ENCODE measurements at places on chromosomes 12 and 14.

- no peak for DNase-seq
Observed at GRCh38 chr12:4856596-4856995, 53.1 kb upstream of the KCNA1 start.

GRCh38 chr12:1851151-1851701 is 30.9 kb downstream of the LRTM2 start:
- no peak for DNase-seq

GRCh38 chr14:41606532-41607303 is at the start of gene LRFN5:
TSS of gene LRFN5 (plus strand) at chr14:41606876.
- DNase-seq, result no peak

GRCh38 chr14:87066221-87066817 is 926.7 kb downstream of the GALC start:
- no peak for DNase-seq

GRCh38 chr12:50936821-50937530 is 15.4 kb upstream of the HIGD1C start:
- no peak for DNase-seq

GRCh38 chr12:47021298-47021697 is 58.1 kb upstream of the PCED1B start:
- no peak for DNase-seq

DNA sequence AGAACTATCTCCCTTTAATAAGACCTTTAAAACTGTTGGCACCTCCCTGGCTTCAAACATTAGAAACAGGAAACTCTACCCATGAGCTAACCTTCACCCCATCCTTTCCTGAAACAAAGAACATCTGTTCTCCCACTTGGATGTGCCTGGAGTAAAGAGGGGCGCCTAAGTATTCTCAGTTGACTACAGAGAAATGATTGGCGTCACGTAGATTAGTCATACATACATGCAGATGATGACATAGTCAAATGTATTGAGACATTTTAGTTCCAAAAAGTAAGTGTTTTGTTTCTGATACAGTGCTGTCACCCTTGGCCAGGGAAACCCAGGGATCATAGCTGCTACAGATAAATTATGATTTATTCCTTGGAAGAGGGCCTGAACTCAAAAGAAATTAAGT is 260.0 kb upstream of the PLEKHG7 start:
- DNase-seq, result no peak

DNA sequence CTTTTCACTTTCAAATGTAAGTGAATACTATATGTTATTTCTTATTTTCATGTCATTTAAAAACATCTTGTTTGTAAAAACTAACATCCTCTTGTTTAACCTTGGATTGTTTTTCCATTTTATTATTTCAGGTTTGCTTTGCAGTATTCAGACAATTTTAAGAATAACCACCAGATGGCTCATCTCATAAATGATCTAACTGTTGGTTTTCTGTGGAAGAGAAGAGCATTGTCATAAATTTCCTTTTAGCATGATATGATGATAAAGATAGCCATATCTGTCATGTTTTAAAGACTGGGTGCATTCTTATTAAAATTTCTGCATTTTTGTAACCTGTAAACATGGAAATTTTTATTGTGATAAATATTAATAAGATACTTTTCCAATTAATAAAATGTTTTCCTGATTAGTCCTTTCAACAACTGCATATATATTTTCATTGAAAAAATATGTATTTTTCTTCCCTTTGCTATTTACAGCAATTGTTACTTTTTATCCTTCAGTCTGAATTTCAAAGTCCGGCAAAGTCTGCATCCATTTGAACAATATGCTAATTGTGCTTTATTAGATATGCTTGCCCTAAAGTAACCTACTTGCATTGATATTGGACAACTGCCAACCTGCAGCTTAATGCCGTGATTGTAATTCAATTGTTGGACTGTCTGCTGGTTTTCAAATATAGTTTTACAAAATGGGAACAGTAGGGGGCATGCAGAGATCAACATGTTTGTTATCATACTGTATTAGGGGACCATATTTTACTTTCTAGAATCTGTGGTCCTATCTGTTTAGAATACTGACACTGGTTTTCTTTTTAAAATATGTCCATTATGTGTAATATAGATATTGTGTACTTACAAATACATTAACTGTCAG is 163.4 kb downstream of the GARIN6 start:
- no peak for DNase-seq

DNA sequence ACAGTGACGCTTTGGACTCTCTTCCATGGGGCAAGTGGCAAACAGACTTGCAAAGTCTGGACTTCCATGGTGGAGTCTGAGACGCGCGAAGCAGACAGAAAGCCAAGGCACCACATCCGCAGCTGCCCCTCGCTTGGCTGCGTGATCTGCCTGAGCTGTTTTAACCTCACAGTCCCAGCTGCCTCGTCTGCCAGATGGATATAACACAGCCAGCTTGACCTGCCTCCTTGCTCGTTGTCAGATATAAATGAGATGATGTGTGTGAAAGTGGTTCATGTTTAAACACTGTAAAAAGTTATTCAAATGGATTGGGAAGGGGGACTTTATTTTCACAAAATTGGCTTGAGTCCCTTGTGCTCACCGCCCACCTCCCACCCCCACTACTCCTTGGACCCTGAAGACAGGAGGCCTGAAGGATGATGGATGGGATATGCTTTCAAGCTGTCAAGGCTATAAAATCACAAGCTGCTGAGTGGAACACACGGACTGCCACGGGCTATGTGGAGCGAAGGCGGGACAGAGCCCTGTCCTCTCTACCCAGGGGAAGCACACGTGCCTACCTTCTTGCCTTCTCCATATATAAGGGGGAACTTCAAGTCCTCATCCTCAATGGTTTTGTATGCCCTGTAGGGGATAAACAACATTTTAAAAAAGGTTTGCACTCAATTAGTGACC is 226.9 kb downstream of the MON2 start:
- no peak for DNase-seq

GRCh38 chr14:31204593-31205534 is 2.7 kb downstream of the HECTD1 start:
- no peak for DNase-seq

DNA sequence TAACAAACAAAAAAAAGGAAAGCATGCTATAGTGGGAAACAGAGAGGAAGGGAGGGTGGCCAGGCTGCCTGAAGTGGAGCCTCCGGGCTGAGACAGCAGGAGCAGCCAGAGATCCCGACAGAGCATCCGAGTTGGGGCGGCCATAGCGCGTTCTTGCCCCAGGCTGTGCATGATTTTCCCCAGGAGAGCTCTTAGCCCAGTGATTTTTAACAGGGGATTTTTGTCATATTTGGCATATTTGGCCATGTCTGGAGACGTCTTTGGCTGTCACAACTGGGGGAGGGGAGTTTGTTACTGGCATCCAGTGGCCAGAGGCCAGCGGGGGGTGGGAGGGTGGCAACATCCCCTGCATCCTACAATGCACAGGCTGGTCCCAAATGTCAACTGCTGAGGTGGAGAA is 23.6 kb downstream of the BDKRB1 start:
- DNase-seq, result no peak

DNA sequence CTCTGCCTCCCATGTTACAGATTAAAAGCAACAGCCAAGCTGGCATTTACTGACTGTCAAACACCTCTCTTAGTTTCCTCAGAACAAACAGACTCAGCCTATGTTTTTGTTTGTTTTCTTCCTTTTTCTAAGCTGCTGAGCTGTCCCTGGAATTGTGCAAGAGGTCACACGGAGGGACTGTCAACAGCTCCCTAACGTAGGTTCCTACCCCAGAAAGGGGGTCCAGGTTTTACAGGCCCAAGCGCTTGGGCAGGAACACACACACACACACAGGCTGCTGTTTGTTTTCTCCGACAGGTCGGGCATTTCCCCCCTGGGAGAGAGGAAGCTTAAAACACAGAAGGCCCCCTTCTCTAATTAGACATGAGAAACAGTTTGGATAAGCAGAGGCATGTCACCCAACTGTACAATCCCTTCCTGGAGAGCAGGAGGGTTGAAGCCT is 739.6 kb upstream of the TBX3 start:
- DNase-seq, result no peak

GRCh38 chr12:124323771-124324530 is 29.1 kb downstream of the RFLNA start:
- DNase-seq, result no peak

DNA sequence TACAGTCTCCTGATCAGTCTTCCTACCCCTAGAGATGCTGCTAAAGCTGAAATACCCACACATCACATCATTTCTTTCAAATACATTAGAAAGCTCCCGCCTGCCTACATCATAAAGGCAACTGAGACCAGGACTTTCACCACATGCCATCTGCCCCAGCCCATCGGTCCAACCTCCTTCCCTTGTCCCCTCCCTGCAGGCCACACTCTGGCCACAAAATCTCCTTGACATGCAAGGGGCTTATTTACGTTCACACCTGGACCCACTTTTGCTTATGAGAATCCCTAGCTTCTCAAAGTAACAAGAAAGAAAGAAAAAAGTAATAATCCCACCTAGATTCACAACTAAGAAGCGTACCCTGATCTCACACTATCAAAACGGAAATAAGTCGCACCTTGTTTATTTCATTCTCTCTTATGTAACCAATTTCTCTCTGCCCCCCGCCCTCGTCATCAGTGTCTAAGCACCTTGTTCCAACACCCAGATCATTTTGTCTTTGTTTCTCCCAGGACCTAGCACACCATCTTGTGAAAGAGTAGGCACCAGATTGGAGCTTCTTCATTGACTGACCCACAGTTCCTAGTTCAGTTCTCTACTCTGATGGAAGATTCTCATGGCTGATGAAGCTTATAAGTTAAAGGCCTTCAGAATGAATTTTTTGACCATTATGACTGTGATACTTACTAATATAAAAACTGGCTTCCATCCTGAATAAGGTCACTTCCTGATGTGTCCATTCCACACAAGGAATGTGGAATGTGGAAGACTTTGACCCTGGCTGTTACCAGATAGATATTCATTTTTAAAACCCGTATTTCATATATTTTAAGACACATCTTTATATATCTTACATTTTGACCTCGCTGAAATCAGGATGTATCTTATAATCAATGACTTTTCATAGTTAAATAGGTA is 7.7 kb downstream of the WSB2 start:
- DNase-seq, result no peak

DNA sequence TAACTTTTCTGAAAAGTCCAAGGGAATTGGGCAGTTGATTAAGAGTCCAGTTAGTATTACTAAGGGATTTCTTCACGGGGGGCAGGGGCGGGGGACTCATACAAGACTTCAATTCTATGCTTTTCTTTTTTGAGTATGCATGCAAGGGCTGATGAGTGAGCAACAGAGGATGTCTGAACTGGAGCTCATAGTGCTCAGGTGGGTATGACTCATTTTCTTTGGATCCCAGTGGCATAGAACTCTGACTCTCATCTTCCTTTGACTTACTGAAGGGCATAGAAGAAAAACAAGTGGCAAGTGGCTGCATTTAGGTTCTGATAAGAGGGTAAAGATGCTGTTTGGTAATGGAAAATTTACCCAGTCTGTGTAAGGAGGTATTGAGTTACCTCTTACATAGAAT is 749.2 kb downstream of the NOVA1 start:
- DNase-seq, result no peak

DNA sequence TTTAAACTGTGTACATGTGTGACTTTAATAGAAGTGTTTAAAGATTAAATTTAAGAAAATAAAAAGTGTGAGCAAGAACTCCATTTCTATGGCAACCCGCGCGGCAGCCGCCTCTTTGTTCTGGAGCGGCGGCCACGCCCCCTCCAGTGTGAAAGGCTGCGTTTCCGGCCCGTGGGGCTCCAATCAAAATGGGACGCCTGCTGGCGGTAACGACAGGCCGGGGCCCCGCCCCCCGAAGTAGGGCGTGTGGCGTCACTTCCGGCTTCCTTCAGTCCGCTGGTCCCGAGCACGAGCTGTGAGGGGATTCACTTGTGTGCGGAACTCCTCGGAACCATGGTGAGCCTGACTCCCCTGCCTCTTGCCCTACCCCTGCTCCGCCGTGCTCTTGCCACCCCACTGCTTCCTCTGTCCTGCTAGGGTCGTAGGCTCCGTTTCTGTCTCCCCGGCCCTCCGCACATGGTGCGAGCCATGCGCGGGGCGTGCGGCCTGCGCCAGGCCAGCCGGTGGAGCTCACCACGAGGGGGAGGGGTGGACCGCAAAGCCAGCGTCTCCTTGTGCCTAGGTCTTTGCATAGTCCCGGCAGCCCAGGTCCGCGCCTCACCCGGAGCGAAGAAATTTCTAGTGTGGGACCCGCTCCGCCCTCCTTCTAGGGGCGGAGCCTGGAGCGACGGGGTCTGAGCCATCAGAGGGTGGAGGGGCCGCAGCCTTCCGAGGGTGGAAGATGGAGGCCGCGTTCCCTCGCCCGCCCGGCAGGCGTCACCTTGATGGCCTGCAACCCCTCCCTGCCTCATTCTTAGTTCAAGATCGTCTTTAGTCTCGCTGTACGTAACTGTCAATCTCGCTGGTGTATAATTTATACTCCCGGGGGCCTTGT is at the start of gene CCT2:
CCT2 (plus strand) TSS at position 271 of the 874 bp plus-strand sequence; CDS start at position 334, 63 bp downstream.
- peak; percentile 96 for DNase-seq

Measured in T-helper 17 cell (primary cell).